Activated CD8-positive, alpha-beta memory T cell treated with anti-CD3 and anti-CD28 coated beads, Interleukin-2, amount 10 ng/mL, durations not matched to agents 7 days and 5 days (primary cell): ENCODE measurements at places on chromosomes 7 and 10. TPM values are rescaled to one million over a fixed set of nuclear protein-coding genes. Genes with fewer than 3 reads are reported as not detected.
A peak's percentile ranks its signal among the peaks of the same experiment; 100 is the strongest.

GCK gene
- total RNA-seq = 0.23 TPM

ACBD7 gene
- 1.5 TPM for total RNA-seq

UBTD1 gene
- 1.3 TPM for total RNA-seq

MINDY3 gene
- total RNA-seq = 16.4 TPM

OR6V1 gene
- not detected for total RNA-seq

HOXA7 gene
- not detected for total RNA-seq

MYL10 gene
- total RNA-seq = not detected

VSTM4 gene
- 0.16 TPM for total RNA-seq

TRIM74 gene
- total RNA-seq = 0.94 TPM

DKK1 gene
- total RNA-seq = not detected

GRCh38 chr7:30671793-30672465 is 10.3 kb downstream of the CRHR2 start:
- H3K27ac ChIP-seq = no peak overlapping the region
- H3K27me3 ChIP-seq = peaks cover under 1% of the 10 kb centered on the region
- no peaks in the 10 kb centered on the region for H3K4me1 ChIP-seq
- H3K4me3 ChIP-seq = no peak overlapping the region
- DNase-seq = peak; percentile 50

DNA sequence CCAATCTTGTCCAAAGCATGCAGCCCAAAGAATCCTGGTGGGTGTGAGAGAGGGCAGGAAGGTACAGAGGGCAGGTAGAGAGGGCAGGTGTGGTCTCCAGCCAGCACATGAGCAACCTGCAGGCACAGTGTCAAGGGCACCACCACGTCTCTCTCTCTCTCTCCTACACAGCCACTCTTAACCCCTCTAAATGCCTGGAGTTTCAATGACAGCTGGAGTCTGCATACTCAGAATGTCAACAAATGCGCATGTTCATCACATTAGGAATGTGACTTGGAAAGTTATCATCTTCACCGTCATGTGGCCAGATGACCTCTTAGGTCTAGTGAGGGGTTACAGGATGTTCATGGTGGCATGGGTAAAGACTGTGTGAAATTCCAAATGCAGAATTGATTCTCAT is 456.8 kb downstream of the SORCS1 start:
- no peaks in the 10 kb centered on the region for H3K4me1 ChIP-seq
- H3K27me3 ChIP-seq = no peaks in the 10 kb centered on the region
- no peak overlapping the region for H3K4me3 ChIP-seq
- no peak for DNase-seq

GRCh38 chr7:23020742-23021401 is 6.9 kb upstream of the HYCC1 start:
- H3K4me3 ChIP-seq = no peak overlapping the region
- peaks cover 8% of the 10 kb centered on the region for H3K27me3 ChIP-seq
- peaks cover 50% of the 10 kb centered on the region for H3K4me1 ChIP-seq

- peaks cover 6% of the 10 kb centered on the region for H3K27me3 ChIP-seq
- no peak overlapping the region for H3K27ac ChIP-seq
- H3K36me3 ChIP-seq = no peaks in the 10 kb centered on the region
- H3K4me3 ChIP-seq = no peak overlapping the region
- H3K4me1 ChIP-seq = no peaks in the 10 kb centered on the region
Observed at GRCh38 chr7:108072739-108073138, 57.4 kb downstream of the LAMB4 start.

DNA sequence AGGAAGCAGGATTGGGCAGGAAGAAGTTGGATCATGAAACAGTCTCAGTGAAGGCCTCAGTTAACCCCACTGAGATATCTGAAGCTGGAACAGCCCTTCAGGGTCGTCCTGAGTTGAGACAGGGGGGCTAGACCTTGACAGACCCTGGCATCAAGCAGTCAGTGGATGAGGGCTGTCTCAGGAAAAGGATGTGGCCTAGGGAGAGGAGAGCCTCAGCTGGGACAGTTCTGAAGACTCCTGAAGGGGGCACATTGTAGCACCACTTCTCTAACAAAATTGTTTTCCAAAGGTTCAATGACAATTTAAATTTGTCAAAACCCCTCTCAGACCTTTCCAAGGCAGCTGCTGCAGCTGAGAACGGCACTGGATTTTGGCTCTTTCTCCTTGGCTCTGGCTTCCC is 15.8 kb upstream of the SLK start:
- H3K4me1 ChIP-seq = peaks cover 14% of the 10 kb centered on the region
- H3K36me3 ChIP-seq = peaks cover 8% of the 10 kb centered on the region

- peaks cover 2% of the 10 kb centered on the region for H3K36me3 ChIP-seq
- H3K4me3 ChIP-seq = no peak overlapping the region
- no peaks in the 10 kb centered on the region for H3K4me1 ChIP-seq
- peaks cover 5% of the 10 kb centered on the region for H3K27me3 ChIP-seq
- H3K27ac ChIP-seq = no peak overlapping the region
Observed at GRCh38 chr7:77497079-77497478, 40.0 kb upstream of the PTPN12 start.

- H3K27me3 ChIP-seq = no peaks in the 10 kb centered on the region
- peaks cover 37% of the 10 kb centered on the region for H3K36me3 ChIP-seq
- DNase-seq = peak; percentile 88
- peak overlapping the region; percentile 95 for H3K27ac ChIP-seq
- H3K4me3 ChIP-seq = peak overlapping the region; percentile 99
- peaks cover 49% of the 10 kb centered on the region for H3K4me1 ChIP-seq
Observed at GRCh38 chr7:3042861-3043489, 692 bp downstream of the CARD11 start.

DNA sequence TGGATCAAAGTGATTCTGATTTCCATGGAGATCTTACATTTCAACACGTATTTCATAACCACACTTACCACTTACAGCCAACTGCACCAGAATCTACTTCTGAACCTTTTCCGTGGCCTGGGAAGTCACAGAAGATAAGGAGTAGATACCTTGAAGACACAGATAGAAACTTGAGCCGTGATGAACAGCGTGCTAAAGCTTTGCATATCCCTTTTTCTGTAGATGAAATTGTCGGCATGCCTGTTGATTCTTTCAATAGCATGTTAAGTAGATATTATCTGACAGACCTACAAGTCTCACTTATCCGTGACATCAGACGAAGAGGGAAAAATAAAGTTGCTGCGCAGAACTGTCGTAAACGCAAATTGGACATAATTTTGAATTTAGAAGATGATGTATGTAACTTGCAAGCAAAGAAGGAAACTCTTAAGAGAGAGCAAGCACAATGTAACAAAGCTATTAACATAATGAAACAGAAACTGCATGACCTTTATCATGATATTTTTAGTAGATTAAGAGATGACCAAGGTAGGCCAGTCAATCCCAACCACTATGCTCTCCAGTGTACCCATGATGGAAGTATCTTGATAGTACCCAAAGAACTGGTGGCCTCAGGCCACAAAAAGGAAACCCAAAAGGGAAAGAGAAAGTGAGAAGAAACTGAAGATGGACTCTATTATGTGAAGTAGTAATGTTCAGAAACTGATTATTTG is 15.3 kb downstream of the HNRNPA2B1 start:
- peaks cover 55% of the 10 kb centered on the region for H3K4me1 ChIP-seq
- H3K27me3 ChIP-seq = no peaks in the 10 kb centered on the region
- peak overlapping the region; percentile 82 for H3K27ac ChIP-seq
- H3K36me3 ChIP-seq = peaks cover 58% of the 10 kb centered on the region

- no peak overlapping the region for H3K4me3 ChIP-seq
- no peaks in the 10 kb centered on the region for H3K36me3 ChIP-seq
Observed at GRCh38 chr7:141864765-141865447, 23.6 kb upstream of the PRSS37 start.

DNA sequence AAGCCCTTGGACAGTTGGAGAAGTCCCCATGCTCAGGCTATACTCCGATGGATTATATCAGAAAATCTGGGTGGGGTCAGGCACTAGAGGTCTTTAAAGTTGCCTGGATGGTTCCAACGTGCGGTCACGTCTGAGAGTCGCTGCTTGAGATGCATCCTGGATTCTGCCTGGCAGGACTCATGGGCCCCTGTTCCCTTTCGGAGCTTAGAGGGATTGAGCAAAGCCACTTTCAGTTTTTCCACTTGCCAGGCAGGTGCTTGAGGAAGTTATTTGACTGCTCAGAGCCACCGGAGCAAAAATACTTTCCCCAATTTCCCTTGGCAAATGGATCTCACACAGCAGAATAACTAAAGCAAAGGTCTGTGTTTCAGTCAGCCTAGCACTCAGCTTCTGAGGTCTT is 129.1 kb downstream of the GALNT17 start:
- no peaks in the 10 kb centered on the region for H3K4me1 ChIP-seq
- no peak overlapping the region for H3K4me3 ChIP-seq
- no peak overlapping the region for H3K27ac ChIP-seq

- no peak overlapping the region for H3K27ac ChIP-seq
- H3K27me3 ChIP-seq = peaks cover 24% of the 10 kb centered on the region
- peaks cover 10% of the 10 kb centered on the region for H3K4me1 ChIP-seq
- H3K4me3 ChIP-seq = no peak overlapping the region
- H3K36me3 ChIP-seq = no peaks in the 10 kb centered on the region
Observed at GRCh38 chr10:67606572-67606971, 89.4 kb downstream of the CTNNA3 start.

- no peak for DNase-seq
- H3K4me3 ChIP-seq = no peak overlapping the region
- no peaks in the 10 kb centered on the region for H3K27me3 ChIP-seq
- H3K36me3 ChIP-seq = peaks cover 6% of the 10 kb centered on the region
- no peak overlapping the region for H3K27ac ChIP-seq
Observed at GRCh38 chr7:65839846-65840245, 33.0 kb upstream of the VKORC1L1 start.

DNA sequence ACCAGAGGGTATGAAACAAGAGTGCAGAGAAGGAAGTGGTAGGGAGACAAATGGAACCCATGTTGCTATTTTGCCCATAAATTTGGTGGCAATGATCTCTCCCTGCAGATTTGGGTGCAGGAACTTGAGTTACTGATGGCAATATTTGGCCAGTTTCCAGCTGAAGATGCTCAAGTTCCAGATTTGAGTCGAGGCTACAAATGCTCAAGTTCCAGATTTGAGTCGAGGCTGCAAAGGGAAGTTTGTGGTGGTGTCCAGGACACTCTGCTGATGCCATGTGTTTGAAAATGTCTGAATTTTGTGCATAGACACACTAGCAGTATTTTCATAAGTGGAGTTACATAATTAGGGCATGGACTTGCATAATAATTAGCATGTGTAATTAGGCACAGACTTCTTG is 40.8 kb downstream of the TBXAS1 start:
- peaks cover 16% of the 10 kb centered on the region for H3K27me3 ChIP-seq
- H3K4me3 ChIP-seq = no peak overlapping the region
- H3K27ac ChIP-seq = no peak overlapping the region
- H3K36me3 ChIP-seq = no peaks in the 10 kb centered on the region
- DNase-seq = peak; percentile 15

- H3K4me3 ChIP-seq = no peak overlapping the region
- peak overlapping the region; percentile 65 for H3K27ac ChIP-seq
- H3K36me3 ChIP-seq = peaks cover 24% of the 10 kb centered on the region
- DNase-seq = peak; percentile 62
- no peaks in the 10 kb centered on the region for H3K27me3 ChIP-seq
Observed at GRCh38 chr7:149440222-149440621, 20.6 kb downstream of the ZNF777 start.

GRCh38 chr7:727806-728460 is 852 bp upstream of the PRKAR1B start:
- H3K27ac ChIP-seq = peak overlapping the region; percentile 23
- H3K27me3 ChIP-seq = no peaks in the 10 kb centered on the region
- peaks cover 28% of the 10 kb centered on the region for H3K4me1 ChIP-seq

DNA sequence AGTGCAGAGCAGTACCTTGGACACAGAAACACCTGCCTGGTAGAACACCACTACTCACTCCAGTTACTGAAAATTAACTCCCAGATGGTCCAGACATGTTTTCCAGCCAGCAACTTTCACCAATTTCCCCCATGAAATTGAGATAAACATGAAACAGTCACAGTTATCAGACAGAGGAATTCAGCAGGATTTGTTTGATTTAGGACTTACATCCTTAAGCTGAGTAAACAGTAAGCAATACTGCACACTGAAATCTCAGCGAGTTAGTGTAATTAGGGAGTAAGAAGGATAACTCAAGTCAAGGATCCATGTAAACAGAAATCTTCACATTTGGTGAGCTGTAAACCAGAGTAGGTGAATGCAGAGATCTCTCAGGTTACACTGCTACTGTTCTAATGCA is 353.5 kb downstream of the ELMO1 start:
- DNase-seq = no peak
- H3K4me3 ChIP-seq = no peak overlapping the region
- peaks cover 58% of the 10 kb centered on the region for H3K36me3 ChIP-seq
- H3K4me1 ChIP-seq = peaks cover 3% of the 10 kb centered on the region
